ENCODE measurements at places on chromosomes 4 and X.
A peak's percentile ranks its signal among the peaks of the same experiment; 100 is the strongest.

DNA sequence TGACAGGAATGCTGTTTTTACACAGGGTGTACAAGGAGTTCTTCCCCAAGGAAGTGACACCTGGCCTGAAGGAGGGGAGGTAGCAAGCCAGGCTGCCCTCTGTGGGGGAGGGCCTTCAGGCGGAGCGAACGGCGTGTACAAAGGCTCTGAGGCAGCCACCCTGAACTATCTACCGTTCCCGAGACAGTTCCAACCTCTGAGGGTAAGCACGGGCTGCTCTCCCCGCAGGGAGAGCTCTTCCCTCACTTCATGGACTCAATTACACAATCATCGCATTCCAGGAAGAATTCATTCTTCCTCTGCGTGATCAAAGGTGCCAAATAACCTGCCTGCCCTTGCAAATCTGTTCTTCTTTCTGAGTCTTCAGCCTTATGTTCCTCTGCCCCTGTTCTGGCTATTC is 4.8 kb downstream of the ELK1 start:
- no peak for DNase-seq

GRCh38 chr4:98958065-98958464 is 29.1 kb upstream of the EIF4E start:
- DNase-seq: no peak

DNA sequence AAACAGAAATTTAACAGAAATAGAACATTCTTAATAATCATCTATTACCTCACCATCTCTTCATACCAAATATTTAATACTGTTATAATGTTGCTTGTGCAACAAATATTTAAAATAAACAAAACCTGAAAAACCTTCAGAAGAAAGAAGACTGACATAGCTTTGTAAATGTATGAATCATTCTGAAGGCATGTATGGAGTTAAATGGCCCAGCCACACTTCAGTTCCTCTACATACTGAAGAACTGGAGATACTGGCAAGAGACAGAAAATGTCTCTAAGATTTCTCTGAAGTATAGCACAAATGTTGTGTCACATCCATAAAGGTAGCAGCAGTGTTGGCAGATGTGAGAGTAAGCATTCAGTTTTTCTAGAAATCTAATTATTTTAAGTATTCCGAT is 275.3 kb upstream of the FGF13 start:
- DNase-seq: peak; percentile 35

DNA sequence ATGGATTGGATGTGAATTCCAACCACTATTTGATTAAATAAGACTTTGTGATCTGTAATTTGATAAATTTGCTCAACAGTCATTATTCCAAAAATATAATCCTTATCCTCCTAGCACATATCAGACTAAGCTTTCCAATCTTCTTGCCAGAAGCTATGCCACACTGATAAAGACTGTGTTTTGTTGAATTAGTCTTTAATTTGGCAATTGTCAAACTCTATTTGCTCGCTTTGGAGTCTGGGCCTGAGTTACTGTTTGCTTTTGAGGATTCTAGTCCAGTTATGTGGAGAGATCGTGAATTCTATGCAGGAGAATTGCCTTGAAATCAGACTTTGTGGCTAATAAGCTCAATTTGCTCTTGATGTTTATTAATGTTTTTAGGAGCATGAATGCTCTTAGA is 10.9 kb upstream of the RNF150 start:
- DNase-seq: no peak

- DNase-seq: no peak
These were observed 2666.6 kb downstream of the PCDH7 start for GRCh38 chr4:33386764-33387163.

DNA sequence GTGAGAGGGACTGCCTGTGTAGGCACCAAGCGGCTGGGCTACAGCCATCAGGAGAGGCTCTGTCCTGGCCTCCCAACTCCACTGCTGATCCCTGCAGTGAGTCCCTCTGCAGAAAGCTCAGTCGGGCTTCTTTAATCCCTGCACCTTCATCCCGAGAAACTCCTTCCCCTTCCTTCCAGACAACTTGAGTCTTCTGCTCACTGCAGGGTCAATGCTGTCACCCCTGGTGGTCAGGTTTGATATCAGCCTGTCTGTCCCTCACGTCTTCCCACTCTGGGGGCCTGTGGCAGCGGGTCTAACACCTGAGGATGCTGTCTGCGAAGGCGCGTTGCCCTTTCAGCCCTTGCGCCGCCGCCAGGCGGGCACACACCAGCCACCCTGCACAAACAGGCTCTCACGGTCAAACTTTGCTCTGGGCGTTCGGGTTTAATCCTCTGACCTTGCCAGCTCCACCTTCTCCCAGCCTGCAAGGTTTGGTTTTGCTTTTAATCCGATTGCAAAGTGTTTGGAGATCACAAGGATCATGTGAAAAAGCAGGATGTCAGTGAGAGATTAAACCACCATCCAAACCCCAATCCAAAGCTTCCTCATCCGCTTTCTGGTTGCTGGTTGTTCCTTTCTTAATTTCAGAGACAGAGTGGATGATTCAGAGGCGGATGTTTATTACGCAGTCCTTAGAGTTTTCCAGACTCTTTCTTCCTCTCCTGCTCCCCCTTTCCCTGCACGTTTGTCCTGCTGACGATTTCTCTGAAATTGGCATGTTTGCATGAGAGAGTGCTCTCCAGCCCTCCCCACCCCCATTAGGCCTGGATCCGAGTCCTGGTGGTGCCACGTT is 74.8 kb upstream of the SLC34A2 start:
- DNase-seq: no peak

Measured in astrocyte of the hippocampus (primary cell).